ENCODE measurements at places on chromosomes 4 and X.

DNA sequence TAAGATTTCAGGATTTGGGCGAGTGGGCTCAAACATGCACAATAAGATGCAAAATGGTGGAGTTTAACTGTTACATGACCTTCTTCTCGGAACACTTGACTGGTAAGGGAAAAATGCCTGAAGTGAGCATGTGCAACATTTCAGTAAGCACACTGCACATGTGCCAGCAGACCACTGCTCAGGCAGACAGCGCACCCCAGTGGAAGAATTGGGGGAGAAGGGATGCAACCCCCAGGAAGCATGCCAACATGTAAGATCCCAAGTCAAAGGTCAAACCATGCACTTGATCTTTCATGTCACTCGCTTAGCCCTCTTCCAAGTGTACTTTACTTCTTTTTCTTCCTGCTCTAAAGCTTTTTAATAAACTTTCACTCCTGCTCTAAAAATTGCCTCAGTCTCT lies 256.3 kb downstream of the CENPC start:
- DNase-seq, result no peak

GRCh38 chrX:153307276-153308178 lies 14.0 kb downstream of the PNMA6F start:
- DNase-seq, result no peak

- DNase-seq, result no peak
These were observed 63.0 kb downstream of the ARHGAP10 start for GRCh38 chr4:147794787-147795413.

DNA sequence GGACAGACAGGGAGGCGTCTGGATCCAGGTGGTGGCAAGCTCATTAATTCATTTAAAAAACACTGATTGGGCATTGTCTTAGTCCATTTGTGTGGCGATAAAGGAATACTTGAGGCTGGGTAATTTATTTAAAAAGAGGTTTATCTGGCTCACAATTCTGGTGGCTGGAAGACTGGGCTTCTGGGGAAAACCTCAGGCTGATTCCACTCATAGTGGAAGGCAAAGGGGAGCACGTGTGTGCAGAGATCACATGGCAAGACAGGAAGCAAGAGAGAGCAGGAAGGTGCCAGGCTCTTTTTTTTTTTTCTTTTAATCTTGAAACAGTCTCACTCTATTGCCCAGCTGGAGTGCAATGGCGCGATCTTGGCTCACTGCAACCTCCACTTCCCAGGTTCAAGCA lies 100.2 kb upstream of the METTL14 start:
- no peak for DNase-seq

GRCh38 chrX:100083211-100083610 lies 326.9 kb downstream of the PCDH19 start:
- DNase-seq, result no peak

GRCh38 chr4:158163941-158164767 lies 8.7 kb downstream of the GASK1B start:
- no peak for DNase-seq

DNA sequence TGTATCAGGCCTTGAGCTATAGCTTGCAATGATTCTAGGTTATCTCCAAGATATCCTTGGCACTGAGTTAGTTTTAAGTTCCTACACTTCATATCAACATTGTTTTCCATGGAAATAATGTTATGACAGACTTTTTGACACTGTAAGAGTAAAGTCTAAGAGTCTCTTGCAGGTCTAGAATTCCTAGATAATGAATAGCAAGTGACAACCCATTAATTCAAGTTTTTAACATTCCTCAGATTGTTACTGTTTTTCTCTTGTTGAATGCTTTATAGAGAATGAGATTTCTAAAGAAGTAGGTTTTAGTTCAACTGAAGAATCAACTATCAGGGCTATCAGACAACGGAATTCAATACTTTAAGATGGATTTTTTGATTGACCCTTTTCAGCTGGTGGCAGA lies 276.1 kb downstream of the PPP3CA start:
- no peak for DNase-seq

- peak; percentile 60 for DNase-seq
These were observed 144.4 kb downstream of the GLRA2 start for GRCh38 chrX:14673764-14674163.

- no peak for DNase-seq
These were observed 412.5 kb downstream of the ADAM29 start for GRCh38 chr4:175330652-175331051.

DNA sequence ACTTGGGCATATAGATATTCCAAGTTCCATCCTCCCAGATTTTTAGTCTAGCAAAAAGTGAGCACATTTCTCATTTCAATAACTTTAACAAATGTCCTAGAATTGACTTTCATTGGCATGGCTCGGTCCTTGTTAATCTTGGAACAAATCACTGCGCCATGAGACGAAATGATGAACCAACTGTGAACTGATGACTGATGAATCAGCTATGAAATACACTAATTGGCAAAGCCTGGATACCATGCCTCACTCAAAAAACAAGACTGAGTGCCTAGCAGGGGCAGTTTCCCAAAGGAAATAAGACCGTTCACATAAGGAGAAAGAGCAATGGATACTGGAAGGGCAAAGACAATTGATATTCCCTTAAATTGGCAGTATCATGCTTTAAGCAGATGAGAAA lies 248.6 kb upstream of the VEGFC start:
- no peak for DNase-seq

DNA sequence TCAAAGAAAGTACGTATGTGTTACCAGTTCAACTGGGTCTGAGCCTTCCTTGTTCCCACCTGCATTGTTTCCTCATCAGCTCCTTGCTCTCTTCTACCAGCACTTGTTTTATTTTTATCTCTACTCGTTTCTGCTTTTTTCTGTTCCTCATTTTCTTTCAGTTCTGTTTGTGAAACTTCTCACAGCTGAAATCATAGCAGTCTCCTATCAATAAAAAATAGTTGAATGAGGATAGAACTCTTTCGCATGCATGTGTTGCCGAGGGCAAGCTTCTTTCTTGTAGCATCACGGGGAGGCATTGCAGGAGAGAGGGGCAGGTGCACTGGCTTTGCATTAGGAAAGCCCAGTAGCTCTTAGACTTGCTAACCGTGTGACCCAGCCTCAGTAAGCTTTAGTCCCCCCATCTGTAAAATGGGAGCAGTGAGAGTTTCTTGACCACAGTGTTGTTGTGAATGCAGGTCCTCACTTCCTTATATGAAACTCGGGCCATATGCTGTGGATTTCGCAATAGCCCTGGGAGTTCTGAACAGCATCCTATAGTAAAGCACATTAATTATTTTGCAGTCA lies 24.7 kb downstream of the OFD1 start:
- no peak for DNase-seq

All from fibroblast of skin of left biceps (primary cell).